Activated CD8-positive, alpha-beta memory T cell treated with anti-CD3 and anti-CD28 coated beads for 1 hour (primary cell): ENCODE measurements at places on chromosomes 13 and 19.

- DNase-seq, result no peak
Measured at GRCh38 chr19:16914421-16914820, 25.6 kb downstream of the F2RL3 start.

GRCh38 chr13:45108716-45109101, 11.6 kb upstream of the GTF2F2 start:
- DNase-seq, result no peak

DNA sequence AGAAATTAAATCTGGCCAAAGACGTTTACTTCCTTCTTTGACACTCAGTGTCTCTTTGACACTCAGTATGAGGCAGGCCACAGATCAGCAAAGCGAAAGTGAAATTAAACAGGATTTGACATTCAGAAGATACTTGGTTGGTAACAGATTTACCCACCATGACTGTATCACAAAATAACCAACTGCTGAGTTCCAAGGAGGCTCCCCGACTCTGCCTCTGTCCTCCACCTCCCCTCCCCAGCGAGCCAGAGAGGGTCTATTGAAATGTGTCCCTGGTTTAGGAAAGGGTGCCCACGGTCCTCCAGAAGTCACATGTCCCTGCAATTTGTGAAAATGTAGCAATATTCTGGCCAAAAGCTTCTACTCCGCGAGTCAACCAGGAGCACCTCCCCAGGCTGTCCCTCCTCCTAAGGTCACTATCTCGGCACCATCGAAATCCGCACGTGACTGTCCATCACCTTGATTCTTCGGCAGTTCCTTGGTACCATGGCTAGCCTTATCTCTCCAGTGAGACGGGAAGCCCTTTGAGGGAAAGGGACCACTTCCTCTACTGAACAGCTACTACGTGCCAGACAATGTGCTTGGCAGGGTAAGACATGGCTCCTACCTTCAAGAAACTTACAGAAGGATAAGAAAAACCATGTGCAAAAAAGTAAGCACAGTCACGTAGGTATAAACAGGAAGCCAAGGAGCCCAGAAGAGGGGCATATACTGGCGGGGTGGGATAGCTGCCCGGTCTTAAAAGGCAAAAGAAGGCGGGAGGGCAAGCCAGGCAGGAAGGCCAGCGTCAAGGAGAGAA, 1.5 kb downstream of the N4BP2L1 start:
- no peak for DNase-seq

GRCh38 chr13:47133011-47133445, 236.2 kb upstream of the HTR2A start:
- no peak for DNase-seq

GRCh38 chr19:51595190-51596175, 24.4 kb downstream of the ZNF175 start:
- DNase-seq, result no peak

- no peak for DNase-seq
Measured at GRCh38 chr13:52459668-52460067, 4.4 kb downstream of the CKAP2 start.

DNA sequence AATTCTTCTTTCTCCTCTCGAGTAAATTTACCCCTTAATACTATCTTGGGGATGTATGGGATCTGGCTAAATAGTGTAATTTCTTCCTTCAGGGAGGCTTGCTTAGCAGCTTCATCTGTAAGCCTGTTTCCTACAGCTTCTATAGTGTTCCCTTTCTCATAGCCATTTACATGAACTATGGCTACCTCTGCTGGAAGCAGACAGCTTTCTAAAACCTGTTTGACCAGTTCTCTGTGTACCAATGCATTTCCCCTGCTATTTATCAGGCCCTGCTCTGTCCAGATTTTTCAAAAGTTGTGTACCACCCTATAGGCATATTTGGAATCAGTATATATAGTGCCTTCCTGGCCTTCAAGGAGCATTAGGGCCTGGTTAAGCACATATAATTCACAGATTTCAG, 113.6 kb upstream of the PCDH9 start:
- no peak for DNase-seq
